SW480 (cell line): ENCODE measurements at places on chromosomes 12 and 14.

DNA sequence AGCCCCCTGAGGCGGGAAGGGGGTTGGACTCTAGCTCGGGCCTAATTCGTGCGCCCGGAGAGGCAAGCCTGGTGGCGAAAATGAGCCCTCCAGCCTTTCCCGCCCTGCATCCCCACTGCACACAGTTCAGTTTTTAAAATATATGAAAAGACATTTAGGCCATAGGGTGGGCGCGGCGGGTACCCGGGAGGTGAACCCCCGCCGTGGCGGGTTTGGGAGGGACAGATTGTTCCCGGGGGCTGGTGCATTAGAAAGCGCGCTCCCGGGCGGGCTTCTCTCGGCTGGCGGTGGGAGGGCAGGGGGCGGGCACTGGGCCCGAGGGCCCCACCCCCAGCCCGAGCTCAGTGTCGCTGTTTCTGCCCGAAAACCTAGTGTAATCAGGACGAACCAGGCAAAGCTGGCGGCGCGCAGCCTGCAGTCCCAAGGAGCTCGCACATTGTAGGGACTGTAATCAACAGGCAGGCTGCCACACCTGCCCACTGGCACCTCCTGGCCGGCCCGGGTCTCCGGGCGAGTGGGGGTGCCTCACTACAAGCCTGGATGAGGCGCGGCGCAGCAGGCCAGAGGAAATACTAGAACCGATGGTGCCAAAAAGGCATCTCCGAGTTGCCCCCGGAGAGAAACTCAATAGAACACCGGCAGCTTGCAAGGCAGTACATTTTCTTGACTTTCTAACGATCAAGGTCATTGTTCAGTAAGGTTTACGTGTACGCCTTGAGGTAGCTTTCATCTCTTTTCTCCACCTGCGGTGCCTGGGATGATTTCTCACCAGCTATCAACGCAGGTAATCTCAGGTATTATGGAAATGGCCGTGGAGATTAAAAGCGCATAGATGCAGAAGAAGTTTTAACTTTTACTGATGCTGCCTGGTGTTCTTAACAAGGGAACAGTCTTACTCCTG is 764 bp upstream of the SPTB start:
- peak; percentile 54 for DNase-seq

DNA sequence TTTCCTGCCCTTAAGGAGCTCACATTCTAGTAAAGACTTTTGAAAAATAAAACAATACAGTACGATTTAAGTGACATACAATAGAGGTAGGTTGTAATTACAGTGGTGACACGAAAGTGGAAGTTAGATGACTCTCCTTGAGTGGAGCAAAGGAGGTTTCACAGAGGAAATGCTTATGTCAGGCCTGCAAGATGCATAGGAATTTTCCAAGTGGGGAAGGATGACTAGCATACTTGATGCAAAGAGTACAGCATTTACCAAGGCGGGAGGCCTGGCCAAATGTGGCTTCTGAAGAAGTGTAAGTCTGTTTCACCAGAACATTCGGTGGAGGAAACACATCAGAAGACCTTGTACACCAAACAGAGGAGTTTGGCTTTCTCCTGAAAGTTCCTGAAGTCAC is 55.2 kb downstream of the ERO1A start:
- DNase-seq, result no peak

- DNase-seq, result no peak
Measured at GRCh38 chr12:108265505-108265904, 73.6 kb downstream of the CMKLR1 start.

DNA sequence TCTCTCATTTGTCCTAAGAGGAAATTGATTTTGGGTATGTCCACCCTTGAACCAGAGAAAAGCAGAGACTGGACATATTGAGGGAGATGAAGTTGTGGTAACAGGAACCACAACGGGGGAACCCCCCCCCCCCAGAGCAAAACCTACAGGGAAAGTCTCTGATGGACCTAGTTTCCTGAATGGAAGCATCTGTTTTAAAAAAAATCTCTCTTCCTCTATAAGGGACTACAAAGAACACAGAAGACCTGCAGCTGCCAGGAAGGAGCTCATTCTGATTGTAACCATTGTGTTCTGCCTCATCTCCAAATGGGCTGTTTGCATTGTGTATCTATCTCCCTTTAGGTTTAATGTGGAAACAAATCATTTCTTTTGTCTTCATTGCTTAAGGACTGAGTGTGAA is 13.4 kb downstream of the C1S start:
- DNase-seq, result no peak

DNA sequence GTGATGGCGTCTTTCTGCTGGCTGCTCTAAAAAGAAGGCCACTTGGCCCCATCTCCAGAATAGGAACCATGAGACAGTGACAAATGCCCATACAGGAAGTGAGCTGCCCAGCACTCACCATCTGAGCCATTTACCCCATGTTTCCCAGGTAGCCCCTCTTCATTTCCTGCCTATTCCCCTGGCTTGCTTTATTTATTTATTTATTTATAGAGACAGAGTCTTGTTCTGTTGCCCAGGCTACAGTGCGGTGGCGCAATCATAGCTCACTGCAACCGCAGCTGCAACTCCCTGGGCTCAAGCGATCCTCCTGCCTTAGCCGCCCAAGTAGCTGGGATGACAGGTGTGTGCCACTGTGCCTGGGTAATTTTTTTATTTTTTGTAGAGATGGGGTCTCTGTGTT is 71.2 kb downstream of the RIN3 start:
- no peak for DNase-seq

DNA sequence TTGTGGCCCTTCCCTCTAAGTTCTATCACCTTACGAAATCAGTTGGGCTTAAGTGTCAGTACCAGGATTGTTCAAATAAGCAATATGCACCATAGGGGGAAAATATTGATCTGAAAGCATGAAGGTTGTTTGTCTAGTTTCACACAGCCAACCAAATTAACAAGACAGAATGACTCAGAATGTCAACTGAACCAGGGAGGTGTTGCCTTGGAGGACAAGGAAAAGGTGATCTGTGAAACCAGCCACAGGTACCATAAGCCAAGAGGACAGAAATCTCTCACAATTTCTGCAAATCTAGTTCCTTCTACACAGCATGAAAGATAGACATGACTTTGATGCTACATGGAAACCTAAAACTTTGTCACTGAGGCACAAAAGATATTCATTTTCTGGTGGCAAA is 297.9 kb downstream of the BCL11B start:
- DNase-seq, result no peak

DNA sequence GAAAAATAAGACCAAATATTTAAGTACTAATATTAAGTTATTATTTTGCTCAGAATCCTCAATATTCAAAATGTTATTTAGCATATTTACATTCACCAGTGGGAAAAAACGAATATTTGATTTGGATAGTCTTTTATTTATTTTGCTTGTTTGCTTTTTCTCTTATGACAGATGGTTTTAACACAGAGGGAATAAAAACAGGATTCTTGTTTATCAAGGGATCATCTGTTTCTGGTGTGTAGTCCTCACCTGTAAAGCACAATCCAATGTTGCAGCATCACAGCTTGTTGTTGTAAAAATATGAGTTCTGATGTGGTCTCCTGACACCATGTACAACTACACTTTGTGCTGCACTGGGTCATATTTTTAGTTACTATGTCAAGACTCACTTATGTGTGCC is 103.9 kb downstream of the AVPR1A start:
- no peak for DNase-seq

DNA sequence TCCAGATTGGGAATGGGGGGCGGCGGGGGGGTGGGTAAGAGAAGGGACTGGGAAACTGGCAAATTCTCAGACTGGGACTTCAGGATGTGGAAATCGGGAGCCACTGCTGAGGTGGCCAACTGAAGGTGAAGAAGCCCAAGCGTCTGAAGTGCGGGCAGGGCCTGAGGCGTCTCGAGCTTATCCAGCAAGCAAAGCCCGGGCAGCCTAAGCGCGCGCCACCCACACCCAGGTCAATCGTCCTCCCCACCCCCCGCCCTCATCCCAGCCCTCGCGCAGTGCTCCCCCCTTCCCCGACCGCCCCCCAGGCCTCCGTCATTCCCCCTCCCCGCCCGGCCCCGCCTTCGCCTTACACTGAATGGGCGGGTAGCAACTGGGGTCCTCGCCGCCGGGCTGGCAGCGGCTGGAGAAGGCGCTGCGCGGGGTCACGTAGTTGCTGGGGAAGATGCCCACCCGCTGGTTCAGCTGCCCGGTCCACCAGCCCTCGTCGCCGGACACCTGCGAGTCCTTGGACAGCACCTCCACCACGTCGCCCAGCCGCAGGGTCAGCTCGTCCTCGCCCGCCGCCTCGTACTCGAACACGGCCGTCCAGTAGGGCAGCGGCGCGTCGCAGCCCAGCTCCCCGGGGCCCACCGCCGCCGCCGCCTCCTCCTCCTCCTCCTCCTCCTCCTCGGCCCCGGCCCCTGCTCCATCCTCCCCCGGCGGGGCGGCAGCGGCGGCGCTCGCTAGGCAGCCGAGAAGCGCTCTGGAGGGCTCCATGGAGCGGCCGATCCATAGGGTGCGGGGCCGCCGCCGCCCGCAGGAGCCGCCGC is 693 bp downstream of the MAP3K9 start:
- DNase-seq, result peak; percentile 53

DNA sequence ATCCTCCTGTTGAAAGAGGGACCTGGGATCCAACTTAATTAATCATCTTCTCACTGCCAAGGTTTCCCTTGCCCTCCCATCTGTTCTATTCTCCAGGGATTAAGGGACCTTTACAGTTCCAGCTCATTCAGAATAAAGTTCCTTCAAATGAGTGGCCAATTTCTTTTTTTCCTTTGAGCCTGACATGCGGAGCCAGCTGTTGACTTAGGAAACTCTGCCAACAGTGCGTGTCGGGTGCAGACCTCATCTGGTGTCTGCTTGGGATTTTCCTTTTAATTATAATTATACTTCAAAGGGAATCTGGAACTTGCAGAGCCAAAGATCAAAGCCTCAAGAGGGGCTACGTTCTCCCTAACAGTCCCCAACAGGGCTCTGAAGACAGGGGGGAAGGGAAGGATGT is 64.8 kb downstream of the CCDC60 start:
- DNase-seq, result no peak

- no peak for DNase-seq
Measured at GRCh38 chr12:3259973-3260372, 182.8 kb downstream of the TSPAN9 start.

GRCh38 chr12:4810219-4810671 is 90.0 kb downstream of the GALNT8 start:
- no peak for DNase-seq

DNA sequence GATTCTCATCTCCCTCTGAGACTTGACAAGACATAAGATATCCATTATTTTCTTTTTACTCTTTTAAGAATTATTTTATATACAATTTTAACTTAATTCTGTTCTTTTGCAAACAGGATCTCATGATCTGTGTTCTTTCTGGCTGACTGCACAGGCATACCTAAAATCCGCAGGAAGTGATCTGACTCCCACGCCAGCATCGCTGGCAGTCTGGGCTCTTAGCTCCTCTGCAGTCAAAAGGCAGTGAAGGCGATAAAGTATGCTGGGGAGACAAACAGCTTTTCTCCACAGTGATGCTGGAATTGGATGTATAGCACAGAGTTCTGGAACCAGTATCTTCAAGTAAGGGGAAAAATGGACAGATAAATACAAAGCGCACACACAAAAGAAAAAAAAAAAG is 52.4 kb downstream of the DICER1 start:
- no peak for DNase-seq

- DNase-seq, result no peak
Measured at GRCh38 chr12:40056373-40056772, 49.5 kb downstream of the SLC2A13 start.

- no peak for DNase-seq
Measured at GRCh38 chr14:54474232-54474793, 14.5 kb downstream of the GMFB start.

- DNase-seq, result no peak
Measured at GRCh38 chr12:293199-293598, 30.6 kb upstream of the SLC6A13 start.
